Activated T-cell treated with anti-CD3 and anti-CD28 coated beads, Interleukin-2, amount 50 U/mL, for 1 hour (primary cell): ENCODE measurements at places on chromosomes 1 and 21.

DNA sequence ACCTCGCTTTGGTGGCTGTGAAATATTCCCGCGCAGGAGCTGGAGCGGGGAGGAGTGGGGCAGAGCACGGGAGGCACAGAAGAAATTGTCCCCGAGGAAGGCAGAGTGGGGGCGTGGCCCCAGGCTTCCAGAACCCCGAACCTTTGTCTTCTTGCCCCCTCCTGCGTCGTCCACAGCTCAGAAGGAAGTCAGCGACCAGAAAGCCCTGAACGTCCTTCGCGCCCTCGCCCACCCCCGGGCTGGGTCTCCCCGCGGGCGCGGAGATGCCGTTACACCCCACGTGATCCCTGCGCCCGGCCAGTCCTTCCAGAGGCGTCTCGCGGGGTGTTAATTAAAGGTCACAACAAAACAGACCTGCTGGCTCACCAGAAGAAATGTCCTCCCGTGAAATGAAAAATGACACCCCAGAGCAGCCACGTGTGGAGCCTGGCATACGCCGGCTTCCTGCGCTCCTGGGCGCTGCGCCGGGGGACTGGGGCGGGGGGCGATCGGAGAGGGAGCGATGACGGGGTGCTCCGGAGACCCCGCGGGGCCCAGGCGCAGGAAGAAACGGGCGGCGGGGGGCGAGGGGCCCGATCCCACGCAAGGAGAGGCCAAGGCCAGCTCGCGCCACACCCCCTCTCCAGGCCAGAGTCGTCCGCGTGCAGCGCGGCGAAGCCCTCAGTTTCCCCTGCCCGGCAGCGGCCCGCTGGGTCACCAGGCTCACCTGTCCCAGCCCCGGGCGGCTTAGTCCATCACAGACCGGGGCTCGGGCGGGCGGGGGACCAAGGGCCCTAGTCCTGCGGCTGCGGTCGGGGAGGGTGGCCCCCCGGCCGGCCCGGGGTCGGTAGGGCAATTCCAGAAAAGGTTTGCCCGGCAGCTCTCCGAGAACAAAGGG lies 995 bp upstream of the KIF26B start:
- DNase-seq = peak; percentile 28

DNA sequence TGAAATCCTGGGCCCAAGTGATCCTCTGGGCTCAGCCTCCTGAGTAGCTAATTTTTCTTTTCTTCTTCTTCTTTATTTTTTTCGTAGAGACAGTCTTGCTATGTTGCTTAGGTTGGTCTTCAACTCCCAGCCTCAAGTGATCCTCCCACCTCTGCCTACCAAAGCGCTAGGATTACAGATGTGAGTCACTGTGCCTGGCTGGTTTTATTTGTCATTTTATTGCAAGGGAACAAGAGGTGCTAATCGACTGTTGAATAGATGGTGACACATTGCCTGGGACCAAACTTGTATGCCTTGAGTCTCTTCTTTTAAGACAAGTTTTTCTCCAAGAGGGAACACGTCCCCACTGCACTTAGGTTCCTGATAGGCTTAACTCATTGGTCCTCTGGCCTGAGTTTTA lies 20.0 kb upstream of the KLHDC8A start:
- no peak for DNase-seq

DNA sequence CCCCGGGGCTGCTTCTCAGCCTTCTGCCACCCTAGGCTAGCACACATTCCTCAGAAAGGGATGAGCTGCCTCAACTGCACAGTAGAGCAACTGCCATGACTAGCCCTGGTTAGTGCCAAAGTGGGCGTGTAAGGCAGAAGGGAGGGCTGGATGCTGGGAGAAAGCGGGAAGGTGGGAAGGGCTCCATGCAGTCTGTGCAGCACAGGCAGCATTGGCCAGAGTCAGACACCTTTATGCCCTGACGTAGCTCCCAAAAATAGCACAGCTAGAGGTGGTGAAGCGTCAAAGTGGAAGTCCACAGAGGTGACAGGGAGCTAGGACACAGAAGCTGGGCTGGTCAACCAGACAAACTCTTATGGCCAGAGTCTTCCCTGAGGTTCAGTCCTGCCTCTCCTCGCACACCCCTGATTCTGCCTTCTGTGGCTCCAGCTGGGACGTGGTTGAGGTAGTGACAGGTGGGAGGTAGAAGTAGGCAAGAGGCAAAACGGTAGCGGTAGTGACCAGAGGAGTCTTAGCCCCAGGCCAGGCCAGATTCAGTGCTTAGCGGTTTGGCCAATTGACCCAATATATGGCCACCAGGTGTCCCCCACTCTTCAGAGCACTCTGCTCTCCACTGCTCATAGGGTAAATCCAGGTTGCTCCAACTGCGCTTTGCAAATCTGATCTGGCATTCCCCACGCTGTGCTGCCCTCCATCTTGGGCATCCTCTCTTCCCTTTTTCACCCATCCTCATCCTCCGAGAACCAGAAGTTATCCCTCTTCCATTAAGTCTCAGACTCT lies 45.6 kb downstream of the DDX20 start:
- DNase-seq = no peak

DNA sequence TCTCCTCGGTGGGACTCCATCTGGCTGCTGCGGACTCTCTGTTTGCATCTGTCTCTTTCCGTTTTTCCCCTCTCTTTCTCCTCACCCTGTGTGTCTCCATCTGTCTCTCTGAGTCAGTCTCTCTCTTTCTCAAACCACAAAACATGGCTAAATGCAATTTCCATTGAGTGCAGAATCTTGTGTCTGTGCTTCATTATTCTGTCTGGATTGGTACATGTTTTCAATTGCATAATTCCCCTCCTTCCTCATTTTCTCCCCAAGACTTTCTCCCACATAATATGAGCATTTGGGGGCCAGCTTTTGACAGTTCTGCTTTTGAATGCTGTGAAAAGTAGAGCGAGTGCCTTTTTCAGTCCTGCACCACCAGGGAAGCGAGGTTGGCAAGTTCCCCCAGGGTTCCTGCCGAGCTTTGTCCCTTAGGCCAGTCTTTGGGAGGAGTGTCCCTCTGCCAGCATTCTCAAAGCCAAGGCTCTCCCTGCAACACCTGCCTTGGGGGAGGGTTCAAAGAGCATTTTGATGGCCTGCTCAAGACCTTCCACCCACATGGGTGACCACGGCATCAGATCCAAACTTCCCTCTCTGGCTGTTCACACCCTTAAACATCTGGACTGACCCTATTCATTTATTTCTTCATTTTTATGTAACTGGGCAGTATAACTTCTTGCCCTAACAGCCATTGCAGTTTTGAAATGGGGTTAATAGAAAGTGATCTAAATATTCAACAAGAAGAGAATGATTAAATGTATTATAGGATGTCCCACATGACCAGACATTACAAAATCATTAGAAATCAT lies 32.8 kb upstream of the SCMH1 start:
- DNase-seq = no peak

DNA sequence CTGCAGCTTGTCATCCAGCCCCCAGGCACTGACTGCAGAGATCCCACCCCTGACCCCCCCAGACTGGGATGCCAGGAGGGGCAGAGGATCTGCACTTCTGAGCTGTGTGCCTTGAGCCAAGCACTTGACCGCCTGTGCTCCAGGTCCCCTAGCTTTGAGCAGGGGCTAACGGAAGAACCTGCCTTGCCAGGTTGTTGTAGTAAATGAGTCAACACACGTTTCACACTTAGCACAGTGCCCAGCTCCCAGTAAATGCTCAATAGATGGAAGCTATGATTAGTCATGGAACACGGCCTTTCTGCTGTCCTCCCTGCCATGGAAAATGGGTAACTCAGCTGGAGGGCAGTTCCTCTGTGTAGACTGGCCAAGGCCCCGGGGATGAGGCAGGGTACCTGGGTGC lies 24.1 kb downstream of the IFFO2 start:
- no peak for DNase-seq

- no peak for DNase-seq
Measured at GRCh38 chr1:31505911-31506497, 70.3 kb upstream of the TINAGL1 start.

GRCh38 chr21:41600961-41601572 lies 93.1 kb upstream of the TMPRSS2 start:
- DNase-seq = no peak

DNA sequence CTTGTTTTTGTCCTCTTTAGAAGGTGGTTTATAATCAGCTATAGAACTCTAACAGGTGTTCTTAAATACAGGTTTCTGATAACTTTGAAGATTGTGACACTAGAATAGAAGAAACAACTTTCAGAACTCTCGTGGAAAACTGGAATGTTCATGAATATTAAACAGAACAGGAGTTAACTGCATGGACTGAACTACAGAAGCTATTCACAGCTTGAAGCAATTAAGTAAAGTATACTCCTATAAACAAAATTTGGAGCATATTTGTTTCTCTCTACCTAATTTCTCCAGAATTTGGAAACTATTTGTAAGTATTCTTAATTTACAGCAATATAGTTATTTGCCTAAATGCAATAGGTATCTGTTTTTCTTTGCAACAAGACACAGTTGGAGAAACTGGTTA lies 824.8 kb downstream of the ADGRL2 start:
- DNase-seq = no peak

DNA sequence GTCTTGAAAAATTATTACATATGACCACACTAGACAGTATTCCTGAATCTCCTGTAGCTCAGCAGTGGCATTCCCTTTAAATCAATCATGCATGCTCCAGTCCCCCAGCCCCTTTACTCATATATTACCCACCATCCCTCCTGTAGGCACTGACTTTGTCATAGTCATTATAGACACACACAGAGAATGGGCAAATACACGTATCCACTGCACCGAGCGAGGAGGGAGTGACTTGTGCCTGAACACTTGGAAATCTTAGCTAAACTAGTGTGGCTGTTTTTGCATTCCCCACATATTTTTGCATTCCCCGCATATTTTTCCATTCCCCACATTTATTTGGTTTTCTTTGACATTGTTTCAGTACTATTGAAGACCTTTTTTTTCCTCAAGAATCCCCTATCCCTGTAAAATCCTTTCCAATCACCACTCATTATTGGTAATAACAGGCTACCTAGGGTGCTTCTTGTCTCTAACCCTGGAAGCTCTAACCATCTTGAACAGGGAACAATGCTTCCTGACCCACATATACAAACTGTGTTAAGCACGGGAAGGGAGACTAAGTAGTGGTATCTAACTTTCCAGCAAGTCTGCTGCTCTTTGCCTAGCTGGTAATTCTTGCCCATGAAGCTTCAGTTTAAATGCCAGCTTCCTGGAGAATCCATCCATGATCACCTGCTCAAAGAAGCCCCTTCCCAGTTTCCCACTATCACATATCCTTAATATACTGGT lies 534.4 kb upstream of the CAMK1G start:
- DNase-seq = no peak

DNA sequence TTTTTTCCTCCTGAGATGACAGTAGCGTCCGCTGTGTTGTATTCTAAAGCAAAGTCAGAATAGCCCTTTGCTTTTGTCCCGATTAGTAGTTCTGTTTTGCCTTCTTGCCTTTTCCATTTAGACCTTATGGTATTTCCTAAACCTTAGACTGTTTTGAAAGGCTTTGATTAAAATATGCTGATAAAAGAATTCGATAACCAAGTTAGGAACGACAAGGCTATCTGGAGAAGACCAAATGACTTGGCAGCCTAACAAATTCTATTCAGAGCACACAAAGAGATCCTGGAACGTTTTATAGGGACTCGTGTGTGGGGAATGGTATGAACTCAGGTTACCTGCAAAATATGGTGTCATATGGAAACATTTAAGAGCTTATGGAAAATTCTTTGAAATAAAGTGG lies 42.9 kb downstream of the NFIA start:
- DNase-seq = no peak

DNA sequence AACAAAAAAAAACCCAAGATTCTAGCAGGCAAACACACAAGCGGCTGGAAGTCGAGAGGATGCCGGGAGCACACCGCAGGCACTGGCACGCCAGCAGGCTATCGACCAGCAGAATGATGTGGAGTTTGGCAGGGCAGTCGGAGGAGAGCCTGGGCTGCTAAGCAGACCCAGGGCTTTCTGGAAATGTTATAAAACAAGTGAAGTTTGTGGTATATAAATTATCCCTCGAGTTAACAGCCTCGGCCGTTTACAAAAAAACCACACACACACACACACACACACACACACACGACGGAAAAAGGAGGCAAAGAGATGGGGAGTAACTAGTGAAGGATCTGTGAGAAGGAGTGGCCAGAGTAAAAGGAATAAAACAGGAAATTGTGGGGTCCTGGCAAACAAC lies 87.2 kb upstream of the IVNS1ABP start:
- no peak for DNase-seq

DNA sequence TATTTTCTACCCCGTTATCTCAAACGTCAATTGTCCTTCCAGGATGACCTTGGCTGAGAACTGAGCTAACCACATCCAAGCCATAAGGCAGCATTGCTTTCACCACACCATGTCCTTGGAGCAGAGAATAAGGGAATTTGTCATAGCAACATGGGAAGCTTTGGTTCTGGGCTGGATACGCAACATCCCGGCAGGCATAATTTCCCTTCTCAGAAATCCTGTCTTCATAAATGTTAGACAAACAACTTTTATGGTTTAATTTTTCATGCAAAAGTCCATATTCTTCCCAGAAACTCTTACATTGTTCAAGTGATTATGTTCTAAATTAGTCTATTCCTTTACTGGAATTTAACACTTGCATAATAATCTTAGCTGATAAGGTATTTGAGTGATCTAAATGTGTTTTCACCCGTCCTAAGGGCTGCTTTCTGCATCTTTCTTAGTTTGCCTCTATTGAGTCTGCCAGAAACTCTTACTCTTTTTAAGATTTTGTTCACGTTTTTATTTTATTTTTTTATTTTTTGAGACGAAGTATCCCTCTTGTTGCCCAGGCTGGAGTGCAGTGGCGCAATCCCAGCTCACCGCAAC lies 51.8 kb downstream of the KCNJ15 start:
- no peak for DNase-seq

DNA sequence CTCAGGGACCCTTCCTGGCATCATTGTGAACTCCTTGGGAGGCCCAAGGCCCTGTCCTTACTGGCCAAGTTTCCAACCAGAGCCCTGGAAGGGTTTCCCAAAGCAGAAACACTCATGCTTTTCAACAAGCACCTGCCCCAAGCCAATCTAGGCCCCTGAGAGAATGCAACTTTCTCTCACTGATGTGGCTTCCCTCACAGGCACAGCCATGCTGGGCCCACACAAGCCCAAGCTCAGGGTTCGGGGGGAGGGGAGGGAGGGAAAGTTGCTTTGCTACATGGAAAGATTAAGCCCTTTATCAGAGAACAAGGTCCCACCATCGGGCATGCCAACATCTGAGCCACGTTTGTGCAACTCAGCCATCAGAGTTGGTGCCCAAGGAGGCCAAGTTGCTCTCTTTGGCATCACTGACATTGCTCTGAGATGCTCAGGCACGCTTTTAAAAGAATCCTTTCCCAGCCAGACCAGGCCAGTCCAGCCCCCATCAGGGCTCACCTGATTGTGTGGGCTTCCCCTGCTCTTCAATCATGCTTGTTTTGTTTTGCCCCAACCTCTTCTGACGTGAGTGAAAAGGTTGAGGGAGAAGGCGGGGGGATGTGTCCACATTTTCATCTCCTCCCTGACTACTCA lies 43.5 kb downstream of the RIMS3 start:
- DNase-seq = no peak
